Bronchial smooth muscle cell (primary cell): ENCODE measurements at places on chromosomes 1 and 21. TPM values are rescaled to one million over a fixed set of nuclear protein-coding genes. Genes with fewer than 3 reads are reported as not detected.

SLC35F3 gene
- 0.16 TPM in 1 of 2 replicates, not detected in the other for total RNA-seq

LRRC38 gene
- not detected in 2 replicates for total RNA-seq

RIPK4 gene
- total RNA-seq: under 0.01 TPM in 1 of 2 replicates, not detected in the other

IQGAP3 gene
- 1.3 and 3.6 TPM in 2 replicates for total RNA-seq

RHBG gene
- total RNA-seq: not detected in 2 replicates

ATAD3C gene
- total RNA-seq: under 0.01 TPM in 1 of 2 replicates, not detected in the other

VSIG8 gene
- under 0.01 TPM in 2 replicates for total RNA-seq

THEM5 gene
- not detected in 2 replicates for total RNA-seq

PLA2G2F gene
- not detected in 2 replicates for total RNA-seq

MPL gene
- total RNA-seq: not detected in 2 replicates

FHAD1 gene
- 0.26 and 0.32 TPM in 2 replicates for total RNA-seq

CELF3 gene
- total RNA-seq: not detected in 2 replicates

LCE2C gene
- total RNA-seq: not detected in 2 replicates

PRKAB2 gene
- 7.7 and 10.0 TPM in 2 replicates for total RNA-seq

NUDT4B gene
- 5.5 and 5.7 TPM in 2 replicates for total RNA-seq

PLA2G2C gene
- not detected in 2 replicates for total RNA-seq

PRRX1 gene
- total RNA-seq: 71.4 and 134 TPM in 2 replicates

LDLRAD1 gene
- not detected in 2 replicates for total RNA-seq

SLC9C2 gene
- total RNA-seq: not detected in 2 replicates

VANGL2 gene
- total RNA-seq: under 0.01 TPM in 1 of 2 replicates, not detected in the other

IGSF5 gene
- total RNA-seq: 0.09 and 0.32 TPM in 2 replicates

PUM1 gene
- 41.1 and 73.8 TPM in 2 replicates for total RNA-seq

CELA3B gene
- total RNA-seq: not detected in 2 replicates

NR1I3 gene
- total RNA-seq: not detected in 2 replicates

LCA5L gene
- 0.32 and 0.52 TPM in 2 replicates for total RNA-seq

SDE2 gene
- 11.8 and 15.4 TPM in 2 replicates for total RNA-seq

PPT1 gene
- 24.6 and 36.3 TPM in 2 replicates for total RNA-seq

OLIG2 gene
- not detected in 2 replicates for total RNA-seq

KIF26B gene
- total RNA-seq: 0.26 and 1.3 TPM in 2 replicates

ITLN2 gene
- not detected in 2 replicates for total RNA-seq

OR2L5 gene
- total RNA-seq: under 0.01 TPM in 1 of 2 replicates, not detected in the other

NPHP4 gene
- total RNA-seq: 3.9 TPM in 2 replicates

NID1 gene
- 22.4 and 40.4 TPM in 2 replicates for total RNA-seq

ATP1A4 gene
- total RNA-seq: not detected in 2 replicates

FCGR3A gene
- total RNA-seq: not detected in 2 replicates

VAMP4 gene
- 4.9 and 9.1 TPM in 2 replicates for total RNA-seq

LCE3E gene
- total RNA-seq: not detected in 2 replicates

PDPN gene
- 0.86 and 1.1 TPM in 2 replicates for total RNA-seq

HEYL gene
- total RNA-seq: not detected in 2 replicates

FAM72D gene
- 0.09 and 0.47 TPM in 2 replicates for total RNA-seq

TTLL10 gene
- total RNA-seq: not detected in 2 replicates

PRCC gene
- 6.4 and 9.5 TPM in 2 replicates for total RNA-seq

KLHDC9 gene
- 2.0 and 2.3 TPM in 2 replicates for total RNA-seq

FNDC5 gene
- total RNA-seq: 4.6 and 17.1 TPM in 2 replicates

IL23R gene
- total RNA-seq: not detected in 2 replicates

GUCA2B gene
- total RNA-seq: not detected in 2 replicates
